Activated CD8-positive, alpha-beta memory T cell treated with anti-CD3 and anti-CD28 coated beads, Interleukin-2, amount 10 ng/mL, durations not matched to agents 7 days and 5 days (primary cell): ENCODE measurements at places on chromosomes 6 and 20. TPM values are rescaled to one million over a fixed set of nuclear protein-coding genes. Genes with fewer than 3 reads are reported as not detected.

DNA sequence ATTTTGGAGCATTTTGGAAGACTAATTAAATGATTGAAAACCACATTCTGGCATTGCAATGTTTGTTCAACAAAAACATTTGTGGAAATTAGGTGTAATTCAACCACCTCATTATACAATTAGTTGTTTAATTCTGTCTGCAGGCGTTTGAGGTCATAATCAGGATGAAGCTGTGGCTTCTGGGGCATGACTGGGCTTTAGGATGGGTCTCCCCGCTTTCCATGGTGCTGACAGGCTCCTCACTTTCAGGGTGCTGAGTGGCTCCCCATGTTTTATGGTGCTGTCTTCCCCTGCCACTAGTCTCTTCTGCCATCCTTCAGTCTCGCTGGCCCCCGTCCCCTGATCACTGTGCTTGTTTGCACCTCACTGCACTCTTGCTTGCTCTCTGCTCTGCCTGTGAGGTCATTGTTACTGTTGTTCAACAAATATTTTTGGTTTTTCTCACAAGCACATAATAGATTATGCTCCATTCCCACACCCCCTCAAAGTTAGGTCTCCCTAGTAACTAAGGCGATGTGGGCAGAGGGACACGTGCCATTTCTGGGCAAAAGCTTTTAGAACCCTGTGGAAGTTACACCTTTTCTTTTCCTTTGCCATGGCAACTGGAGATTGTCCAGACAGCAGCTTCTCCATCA lies 25.4 kb upstream of the ZNF831 start:
- DNase-seq: no peak
- no peak overlapping the region for H3K27ac ChIP-seq
- peaks cover 3% of the 10 kb centered on the region for H3K27me3 ChIP-seq
- H3K4me1 ChIP-seq: peaks cover 2% of the 10 kb centered on the region
- H3K4me3 ChIP-seq: no peak overlapping the region

Gene GPX5
- not detected for total RNA-seq

Gene ZNF391
- 1.3 TPM for total RNA-seq

Gene OR2W1
- not detected for total RNA-seq

DNA sequence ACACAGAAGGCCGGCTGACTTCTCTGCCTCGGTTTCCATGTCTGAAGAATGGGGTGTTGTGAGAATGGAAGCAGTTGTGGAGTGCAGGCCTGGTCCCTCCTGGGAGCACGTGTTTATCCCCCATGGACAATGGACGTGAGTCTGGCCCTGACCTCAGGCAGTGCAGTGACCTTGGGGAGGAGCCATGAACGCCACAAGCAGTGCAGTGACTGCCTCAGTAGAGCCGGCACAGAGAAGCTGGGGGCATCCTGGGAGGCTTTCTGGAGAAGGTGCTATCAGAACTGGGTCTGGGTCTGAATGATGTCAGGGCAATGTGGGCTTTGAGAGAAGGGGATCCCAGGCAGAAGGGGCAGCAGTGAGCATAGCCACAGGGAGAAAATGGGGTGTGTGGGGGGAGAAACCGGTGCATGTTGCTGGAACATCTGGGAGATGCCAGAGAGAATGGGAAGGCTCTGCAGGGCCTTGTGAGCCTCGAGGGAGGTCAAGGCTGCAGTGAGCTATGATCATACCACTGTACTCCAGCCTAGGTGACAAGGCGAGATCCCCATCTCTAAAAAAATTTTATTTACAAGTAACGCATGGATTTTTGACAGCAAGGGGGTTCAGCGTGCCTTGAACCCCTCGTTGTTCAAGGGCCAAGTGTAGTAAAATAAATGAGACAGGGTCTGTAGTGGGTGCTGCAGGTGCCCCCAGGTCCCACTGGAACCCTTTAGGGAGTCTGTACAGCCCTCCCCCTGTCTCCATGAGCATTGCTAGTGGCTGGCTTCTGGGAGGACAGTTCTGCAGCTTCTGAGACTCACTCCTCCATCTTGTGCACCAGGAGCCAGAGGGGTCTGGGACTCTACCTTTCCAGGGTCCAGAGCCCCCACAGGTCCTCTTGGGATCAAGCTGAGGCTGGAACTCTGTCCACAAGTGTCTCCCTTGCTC lies 27.0 kb upstream of the ZBP1 start:
- peaks cover 3% of the 10 kb centered on the region for H3K36me3 ChIP-seq
- no peak for DNase-seq
- H3K27ac ChIP-seq: no peak overlapping the region
- peaks cover 26% of the 10 kb centered on the region for H3K27me3 ChIP-seq
- no peak overlapping the region for H3K4me3 ChIP-seq

DNA sequence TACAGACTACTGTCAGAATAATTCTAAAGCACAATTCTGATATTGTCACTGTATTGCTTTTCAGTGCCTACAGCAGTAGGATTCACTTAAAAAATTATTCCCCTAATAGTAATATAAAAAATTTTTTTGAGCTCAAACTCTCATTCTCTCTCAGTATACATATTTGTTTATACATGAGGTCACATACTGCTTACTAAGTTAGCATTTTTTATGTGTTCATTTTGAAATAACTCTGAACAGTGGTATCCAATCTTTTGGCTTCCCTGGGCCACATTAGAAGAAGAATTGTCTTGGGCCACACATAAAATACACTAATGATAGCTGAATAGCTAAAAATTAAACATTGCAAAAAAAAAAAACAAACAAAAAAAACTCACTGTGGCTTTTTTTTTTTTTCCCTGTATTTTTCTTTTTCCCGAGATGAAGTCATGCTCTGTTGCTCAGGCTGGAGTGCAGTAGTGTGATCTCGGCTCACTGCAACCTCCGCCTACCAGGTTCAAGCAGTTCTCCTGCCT lies 38.6 kb downstream of the ASXL1 start:
- peaks cover 17% of the 10 kb centered on the region for H3K4me1 ChIP-seq
- H3K4me3 ChIP-seq: no peak overlapping the region
- no peak for DNase-seq

DNA sequence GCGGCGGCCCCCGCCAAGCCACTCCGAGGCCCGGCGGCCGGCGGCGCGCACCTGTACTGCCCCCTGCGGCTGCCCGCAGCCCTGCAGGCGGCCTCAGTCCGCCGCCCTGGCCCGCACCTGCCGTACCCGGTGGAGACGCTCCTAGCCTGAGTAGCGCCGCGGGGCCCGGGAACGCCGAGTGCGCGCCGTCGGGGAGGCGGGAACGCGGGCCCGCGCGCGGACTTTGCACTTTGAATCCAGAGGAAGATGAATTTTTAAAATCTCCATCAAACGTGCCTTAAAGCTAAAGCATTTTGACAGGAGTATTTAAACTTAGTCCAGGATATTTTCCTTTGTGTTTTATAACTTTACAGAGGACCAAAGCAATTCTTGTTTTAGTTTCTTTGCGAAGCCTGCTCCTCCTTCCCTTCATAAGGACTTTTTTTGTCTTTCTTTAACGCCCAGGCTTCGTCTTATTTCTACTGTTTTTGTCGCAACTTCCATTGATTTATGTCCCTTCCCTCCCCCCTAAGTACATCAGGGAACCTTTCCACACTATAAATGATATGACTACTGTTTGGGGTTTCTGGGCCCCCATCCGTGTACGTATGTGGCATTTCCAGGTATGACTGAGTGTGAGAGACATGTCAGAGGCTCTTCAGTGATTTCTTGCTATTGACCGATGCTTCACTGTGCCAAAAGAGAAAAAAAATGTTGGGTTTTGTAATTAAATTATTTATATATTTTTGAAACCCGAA lies 2.0 kb downstream of the FOXQ1 start:
- peaks cover 63% of the 10 kb centered on the region for H3K27me3 ChIP-seq
- DNase-seq: no peak
- peak overlapping the region; percentile 2 for H3K4me3 ChIP-seq
- peak overlapping the region; percentile 28 for H3K27ac ChIP-seq
- H3K4me1 ChIP-seq: peaks cover 20% of the 10 kb centered on the region
- H3K36me3 ChIP-seq: peaks cover 3% of the 10 kb centered on the region

DNA sequence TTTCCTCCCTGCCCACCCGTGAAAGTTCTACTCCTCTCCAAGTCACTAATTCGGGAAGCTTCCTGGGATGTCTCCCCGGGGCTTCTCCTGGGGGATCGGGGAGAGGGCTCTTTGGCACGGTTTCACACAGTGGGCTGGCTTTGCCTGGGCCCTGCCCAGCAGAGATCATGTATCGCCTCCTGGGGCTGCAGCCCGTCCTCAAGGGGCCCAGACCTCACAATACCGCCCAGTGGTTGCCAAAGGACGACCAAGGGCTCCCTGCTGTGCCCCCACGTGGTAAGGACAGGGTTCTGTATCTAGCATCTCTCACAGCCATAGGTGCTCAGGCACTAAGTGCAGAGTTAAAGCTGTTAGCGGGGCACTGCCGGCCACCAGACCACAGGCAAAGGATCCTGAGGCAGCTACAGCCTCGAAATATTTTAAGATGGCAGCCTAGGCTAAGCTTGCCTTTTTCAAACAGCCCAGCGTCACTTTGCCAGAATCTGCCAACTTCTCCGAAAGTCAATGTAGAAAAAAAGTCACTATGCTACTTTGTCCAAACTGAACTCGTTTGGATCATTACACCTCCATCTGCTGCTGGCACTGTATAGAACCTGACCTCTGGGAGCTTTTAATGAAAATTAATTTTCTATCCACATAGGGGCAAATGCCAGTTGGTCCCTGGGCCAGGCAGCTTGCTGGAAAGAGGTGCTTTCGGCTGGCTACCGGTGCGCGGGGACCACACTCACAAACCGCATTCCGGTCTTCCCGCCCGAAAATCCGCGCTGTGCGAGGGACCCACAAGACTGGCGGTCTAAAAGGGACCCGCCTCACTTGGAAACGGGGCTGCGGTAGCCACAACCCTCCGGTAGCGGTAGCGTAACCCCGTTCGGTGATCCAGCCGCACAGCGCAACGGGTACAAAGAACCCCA lies 1.3 kb upstream of the NNAT start:
- no peak overlapping the region for H3K27ac ChIP-seq
- peaks cover 11% of the 10 kb centered on the region for H3K4me1 ChIP-seq
- H3K36me3 ChIP-seq: peaks cover 3% of the 10 kb centered on the region
- H3K27me3 ChIP-seq: peaks cover 8% of the 10 kb centered on the region

DNA sequence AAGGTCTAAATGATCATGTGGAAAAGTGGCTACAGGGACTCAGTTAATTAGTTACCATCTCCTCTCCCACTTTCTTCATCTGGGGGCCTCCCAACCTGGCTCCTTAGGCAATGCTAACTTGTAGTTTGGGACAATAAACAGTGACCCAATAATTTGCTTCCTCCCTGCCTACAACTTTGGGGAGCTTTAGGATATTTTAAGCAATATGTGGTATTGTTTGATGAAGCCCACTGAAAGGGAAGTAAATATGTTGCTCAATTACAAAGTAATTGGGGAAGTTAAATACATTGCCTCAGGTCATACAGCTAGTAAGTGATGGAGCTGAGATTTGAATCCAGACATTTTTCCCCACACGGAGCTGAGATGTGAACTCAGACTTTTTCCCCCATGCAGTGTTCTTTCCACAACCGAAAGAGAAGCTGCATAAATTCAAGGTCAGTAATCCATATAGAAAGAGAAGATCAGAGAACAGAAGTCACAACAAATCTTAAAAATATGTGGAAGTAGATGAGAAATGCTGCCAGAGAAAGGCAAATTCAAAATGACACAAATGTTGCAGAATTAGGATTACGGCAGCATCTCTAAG lies 26.6 kb downstream of the ZHX3 start:
- H3K4me1 ChIP-seq: no peaks in the 10 kb centered on the region
- peaks cover 7% of the 10 kb centered on the region for H3K36me3 ChIP-seq
- DNase-seq: no peak
- no peaks in the 10 kb centered on the region for H3K27me3 ChIP-seq
- H3K27ac ChIP-seq: no peak overlapping the region

- no peaks in the 10 kb centered on the region for H3K36me3 ChIP-seq
- H3K4me1 ChIP-seq: no peaks in the 10 kb centered on the region
- no peak for DNase-seq
These were observed 52.2 kb downstream of the ADGB start for GRCh38 chr6:146650799-146651481.

GRCh38 chr6:147156218-147156617 lies 48.0 kb upstream of the STXBP5 start:
- H3K4me1 ChIP-seq: no peaks in the 10 kb centered on the region
- H3K36me3 ChIP-seq: no peaks in the 10 kb centered on the region
- DNase-seq: no peak
- no peak overlapping the region for H3K27ac ChIP-seq

DNA sequence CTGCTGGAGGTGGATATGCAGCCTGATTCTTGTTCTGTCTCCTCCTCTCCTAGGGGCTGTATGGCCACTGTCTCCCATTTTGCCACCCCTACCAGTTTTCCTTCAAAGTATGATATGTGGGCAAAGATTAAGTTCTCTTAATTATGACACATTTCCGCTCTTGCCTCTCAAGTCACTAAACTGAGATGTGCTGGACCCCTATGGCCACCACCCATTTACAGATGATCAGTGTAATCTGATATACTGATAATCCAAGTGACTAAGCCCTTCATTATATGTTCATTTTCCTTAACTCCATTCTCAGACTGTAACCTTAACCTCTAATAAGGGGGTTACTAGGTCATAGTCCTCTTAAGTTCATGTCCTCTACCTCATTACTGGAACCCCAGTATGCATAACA lies 711 bp upstream of the C20orf141 start:
- H3K36me3 ChIP-seq: no peaks in the 10 kb centered on the region
- H3K27me3 ChIP-seq: peaks cover 41% of the 10 kb centered on the region
- H3K4me3 ChIP-seq: no peak overlapping the region
- DNase-seq: no peak

Gene CRIP3
- 0.50 TPM for total RNA-seq

- no peak overlapping the region for H3K27ac ChIP-seq
- H3K36me3 ChIP-seq: no peaks in the 10 kb centered on the region
- no peaks in the 10 kb centered on the region for H3K27me3 ChIP-seq
- no peaks in the 10 kb centered on the region for H3K4me1 ChIP-seq
- no peak overlapping the region for H3K4me3 ChIP-seq
- no peak for DNase-seq
These were observed 46.9 kb downstream of the TFAP2C start for GRCh38 chr20:56676001-56676400.

- H3K36me3 ChIP-seq: peaks cover 10% of the 10 kb centered on the region
- no peaks in the 10 kb centered on the region for H3K4me1 ChIP-seq
- no peaks in the 10 kb centered on the region for H3K27me3 ChIP-seq
- H3K27ac ChIP-seq: no peak overlapping the region
- DNase-seq: no peak
These were observed 76.7 kb upstream of the FOXO3 start for GRCh38 chr6:108484016-108484415.

DNA sequence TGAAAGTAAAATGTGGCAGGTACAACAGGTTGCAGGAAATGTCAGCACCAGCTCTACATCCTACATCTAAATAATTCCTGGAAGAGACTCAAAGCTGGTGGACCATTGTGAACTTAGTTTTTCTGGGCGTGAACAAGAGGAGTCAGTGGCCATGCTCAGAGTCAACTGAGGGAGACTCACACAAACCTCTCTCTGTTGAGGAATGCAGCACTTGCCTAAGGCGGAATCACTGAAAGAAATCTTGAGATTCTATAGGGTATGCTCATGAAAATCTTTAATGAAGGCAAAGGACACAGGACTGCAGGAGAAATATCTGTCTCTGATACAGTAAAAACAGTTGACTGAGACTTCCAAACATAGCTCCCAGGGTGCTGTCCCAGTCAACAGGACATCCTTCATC lies 22.5 kb downstream of the SLC17A4 start:
- H3K27ac ChIP-seq: no peak overlapping the region
- no peak overlapping the region for H3K4me3 ChIP-seq
- no peaks in the 10 kb centered on the region for H3K36me3 ChIP-seq
- DNase-seq: no peak
- no peaks in the 10 kb centered on the region for H3K27me3 ChIP-seq
